ENCODE measurements at places on chromosomes 1 and 21. TPM values are rescaled to one million over a fixed set of nuclear protein-coding genes. Genes with fewer than 3 reads are reported as not detected.

The HRNR gene
- polyA plus RNA-seq: 1.5 TPM

The STUM gene
- 1.5 TPM for polyA plus RNA-seq

The PTGS2 gene
- polyA plus RNA-seq: 0.53 TPM

The FAM72B gene
- 5.2 TPM for polyA plus RNA-seq
